ENCODE measurements at places on chromosomes 2 and 18.
A peak's percentile ranks its signal among the peaks of the same experiment; 100 is the strongest.

DNA sequence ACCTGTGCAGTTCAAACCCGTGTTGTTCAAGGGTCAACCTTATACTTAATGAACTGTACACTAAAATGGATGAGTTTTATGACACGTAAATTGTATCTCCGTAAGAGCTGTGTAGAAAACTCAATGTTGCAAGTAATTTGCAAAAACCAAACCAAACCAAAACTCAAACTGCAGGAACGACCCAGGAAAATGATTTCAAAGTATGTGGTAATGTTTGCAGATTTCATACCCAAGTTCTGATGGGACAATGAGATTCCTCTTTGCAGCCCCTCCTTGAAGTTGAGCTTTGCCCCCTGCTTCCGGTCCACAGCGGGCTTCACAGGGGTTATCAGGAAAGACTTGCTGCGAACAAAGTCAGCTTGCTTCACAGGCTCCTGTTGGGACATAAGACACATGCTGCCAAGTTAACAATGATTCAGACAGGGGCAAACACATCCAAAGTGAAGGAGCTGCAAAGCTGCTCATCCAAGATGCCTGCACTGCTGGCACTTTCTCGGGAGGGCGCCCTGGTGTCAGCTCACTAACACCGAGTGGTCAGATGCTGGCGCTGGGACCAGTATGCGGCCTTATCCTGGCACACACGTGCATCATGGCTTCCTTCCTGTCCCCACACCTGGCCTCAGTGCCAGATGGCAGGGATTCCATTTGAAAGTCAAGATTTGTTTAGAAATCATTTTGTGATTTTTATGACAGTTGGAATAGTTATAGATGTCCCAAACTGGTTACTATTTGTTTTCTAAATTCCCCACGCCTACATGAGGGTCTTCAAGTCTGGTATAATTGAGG, 65.2 kb upstream of the MGAT4A start:
- no peak for DNase-seq

- no peak for DNase-seq
Observed at GRCh38 chr18:70319187-70319586, 30.3 kb downstream of the SOCS6 start.

DNA sequence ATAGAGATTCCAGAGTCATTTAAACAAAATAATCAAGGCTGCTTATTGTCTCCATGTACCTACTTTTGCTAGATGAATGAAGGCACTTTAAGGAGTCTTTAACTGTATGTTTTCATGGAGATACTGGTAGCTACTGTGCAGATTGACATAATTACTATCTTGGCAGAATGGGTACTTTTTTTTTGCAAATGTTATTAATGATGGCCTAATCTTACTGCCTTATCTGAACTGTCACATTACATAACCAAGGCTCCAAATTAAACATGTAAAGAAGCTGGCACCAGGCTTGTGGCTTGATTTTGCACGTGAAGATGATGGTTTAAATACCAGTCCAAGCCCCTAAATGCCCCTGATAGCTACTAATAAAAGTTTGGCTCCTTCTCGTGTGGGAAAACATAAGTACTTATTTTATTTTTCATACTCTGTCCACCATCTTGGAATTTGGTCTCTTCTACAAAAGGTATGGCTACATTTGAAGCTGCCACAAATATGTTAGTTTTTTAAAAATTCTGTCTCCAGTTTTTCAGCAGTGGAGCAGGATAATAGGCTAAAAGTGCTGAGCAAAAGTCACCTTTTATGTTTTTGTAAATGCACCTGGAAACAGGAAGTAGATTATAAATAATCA, 4.1 kb downstream of the TRIB2 start:
- DNase-seq = no peak

- DNase-seq = no peak
Observed at GRCh38 chr18:23565916-23566547, 20.3 kb downstream of the NPC1 start.

DNA sequence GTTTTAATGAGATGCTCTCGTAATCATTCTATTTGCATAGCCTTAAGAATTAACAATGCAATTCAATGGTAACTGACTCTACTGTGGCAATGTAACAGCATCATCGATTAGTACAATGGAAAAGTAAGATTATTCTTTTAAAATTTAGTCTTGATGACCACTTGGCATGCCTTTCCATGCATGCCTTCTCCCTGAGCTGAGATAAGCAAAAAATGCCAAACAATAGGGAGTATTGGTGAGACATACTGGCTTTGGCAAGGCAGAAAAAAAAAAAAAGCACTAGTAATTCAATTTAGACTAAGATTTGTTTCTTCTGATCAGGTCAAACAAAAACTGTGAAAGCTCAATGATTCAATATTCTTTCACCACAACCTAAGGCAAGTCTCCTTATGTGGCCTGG, 110.8 kb upstream of the TRIB2 start:
- DNase-seq = no peak

GRCh38 chr2:187511356-187512315, 42.6 kb downstream of the TFPI start:
- no peak for DNase-seq

GRCh38 chr2:199452260-199452990, 5.3 kb downstream of the SATB2 start:
- DNase-seq = no peak

GRCh38 chr2:100978582-100979191, 23.4 kb upstream of the RPL31 start:
- DNase-seq = no peak

DNA sequence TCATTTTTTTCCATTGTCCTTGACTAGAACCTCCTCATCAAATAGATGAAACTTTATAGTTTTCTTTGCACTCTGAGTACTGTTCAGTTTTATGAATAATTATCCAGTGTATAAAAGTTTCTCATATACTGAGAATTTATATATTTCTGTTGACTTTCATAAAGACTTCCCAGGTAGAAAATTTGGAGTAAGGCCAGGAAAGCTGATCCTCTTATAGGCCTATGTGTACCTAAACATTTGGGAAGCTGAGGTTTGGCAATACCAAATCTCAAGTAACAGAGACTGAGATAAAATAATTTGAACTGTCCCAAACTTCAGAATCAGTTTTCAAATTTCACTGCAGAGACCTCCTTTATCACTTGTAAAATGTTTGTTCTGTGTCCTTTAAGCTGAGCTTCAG, 43.4 kb downstream of the CCDC102B start:
- DNase-seq = no peak

DNA sequence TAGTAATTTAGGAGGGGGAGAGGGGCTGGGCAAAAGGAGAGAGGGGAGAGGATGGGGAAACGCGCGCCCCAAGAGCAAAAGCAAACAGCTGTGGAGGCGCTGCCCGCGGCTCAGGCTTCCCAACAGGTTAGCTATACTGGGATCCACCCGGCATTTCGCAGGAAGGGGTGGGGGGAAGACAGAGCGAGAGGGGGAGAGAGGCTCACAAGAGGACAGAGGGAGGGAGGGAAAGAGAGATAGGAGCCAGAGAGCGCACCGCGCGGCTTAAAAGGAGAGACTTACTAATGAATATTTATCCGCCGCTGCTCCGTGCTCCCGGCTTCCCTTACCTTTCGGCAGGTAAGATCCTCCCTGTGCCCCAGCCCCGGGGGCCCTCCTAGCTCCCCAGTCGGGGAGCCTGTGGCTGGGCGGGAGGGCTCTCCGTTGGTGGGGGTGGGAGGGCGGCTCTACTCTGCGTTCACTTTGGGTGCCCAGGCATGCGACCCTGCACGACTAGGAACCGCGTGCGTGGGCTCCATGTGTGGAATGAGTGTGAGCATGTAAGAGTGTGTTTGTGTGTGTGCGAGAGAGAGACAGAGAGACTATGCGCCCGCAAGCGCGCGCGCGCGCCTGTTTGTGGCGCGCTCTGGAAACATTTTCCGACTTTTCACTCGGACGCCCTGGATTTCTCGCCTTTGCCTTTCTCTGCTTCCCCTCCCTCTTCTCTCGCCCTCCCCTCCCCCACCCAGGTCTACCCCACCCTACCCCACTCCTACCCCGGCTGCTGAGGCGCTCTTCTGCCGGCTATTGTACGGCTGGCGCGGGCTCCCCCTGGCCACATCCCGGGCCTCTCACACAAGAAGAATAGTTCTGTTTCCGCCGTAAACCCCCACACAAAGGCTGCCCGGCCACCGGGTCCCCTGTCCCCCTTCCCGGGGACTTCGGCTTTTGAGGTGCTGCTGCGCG, 7.2 kb upstream of the SIX3 start:
- DNase-seq = no peak

DNA sequence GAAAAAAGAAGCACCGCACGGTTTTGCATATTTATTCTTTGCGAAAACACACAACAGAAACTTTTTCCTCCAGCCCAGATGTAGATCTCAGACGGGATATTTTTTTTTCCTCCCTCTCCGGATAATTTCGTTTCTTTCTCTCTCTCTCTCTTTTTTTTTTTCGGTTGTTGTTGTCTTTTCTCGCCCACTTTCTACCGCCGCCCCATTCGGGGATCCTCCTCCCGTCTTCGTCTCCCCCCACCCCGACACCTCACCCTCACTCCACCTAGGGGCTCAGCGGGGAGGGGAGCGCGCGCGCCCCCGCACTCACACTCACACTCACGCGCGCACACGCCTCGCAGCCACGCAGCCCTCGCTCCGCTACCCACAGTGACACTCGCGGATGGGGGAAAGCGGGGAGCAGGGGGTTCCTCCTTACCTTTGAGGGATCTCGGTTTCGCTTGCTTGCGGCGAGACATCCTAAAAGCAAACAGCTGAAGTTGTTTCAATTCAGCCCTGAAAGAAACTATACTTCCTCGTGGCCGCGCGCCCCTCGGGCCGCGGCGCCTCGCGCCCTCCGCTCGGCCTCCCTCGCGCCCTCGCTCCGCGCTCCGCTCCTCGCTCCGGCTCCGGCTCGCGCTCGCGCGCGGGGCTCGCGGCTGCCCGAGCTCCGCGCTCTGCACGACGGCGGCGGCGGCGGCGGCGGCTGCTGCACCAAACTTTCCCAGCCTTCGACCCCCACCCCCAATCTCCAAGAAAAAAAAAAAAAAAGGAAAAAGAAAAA, 1.3 kb downstream of the ZNF521 start:
- DNase-seq = peak; percentile 5

DNA sequence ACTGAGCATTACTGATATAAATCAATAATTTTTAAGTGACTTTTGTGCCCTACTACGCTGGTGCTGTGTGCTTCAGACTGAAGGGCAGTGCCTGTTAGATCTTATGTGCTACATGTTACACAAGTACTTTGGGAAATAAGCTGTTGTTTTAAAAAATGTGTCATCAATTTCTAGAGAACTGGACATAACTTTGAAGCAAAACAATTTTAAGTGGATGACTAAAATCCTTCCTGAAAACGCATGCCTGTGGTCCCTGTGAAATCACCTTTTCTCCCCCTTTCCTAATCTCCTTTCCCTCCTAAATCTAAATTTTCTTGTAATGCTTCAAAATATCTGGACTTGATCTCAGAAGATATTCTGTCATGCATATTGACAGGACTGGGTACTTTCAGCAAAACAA, 7.1 kb upstream of the IL1RL1 start:
- DNase-seq = no peak

DNA sequence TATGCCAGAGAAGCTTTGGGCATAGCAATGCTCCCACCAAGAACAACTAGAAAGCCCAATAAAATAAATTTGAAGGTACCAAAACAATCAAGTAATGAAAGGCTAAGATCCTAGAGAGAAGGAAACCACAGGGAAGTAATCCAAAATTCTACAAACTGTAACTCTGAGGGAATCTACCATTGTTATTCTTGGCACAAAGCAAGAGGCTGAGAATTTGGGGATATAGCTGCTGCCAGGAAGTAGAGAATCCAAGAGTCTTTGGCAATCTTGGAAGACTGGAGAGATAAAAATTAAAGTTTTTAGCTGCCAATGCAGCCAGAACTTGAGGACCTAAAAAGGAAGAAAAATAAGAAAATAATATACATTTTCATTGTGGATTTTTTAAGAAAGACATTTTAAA, 68.5 kb downstream of the PIGN start:
- no peak for DNase-seq

All from stimulated activated CD4-positive, alpha-beta T cell treated with anti-CD3 and anti-CD28 coated beads, Interleukin-4, amount 100 ng/mL, for 1 hour (primary cell).